Epithelial cell of umbilical artery (primary cell): ENCODE measurements at places on chromosomes 5 and 9. TPM values are rescaled to one million over a fixed set of nuclear protein-coding genes. Genes with fewer than 3 reads are reported as not detected.

Gene IL13
- not detected in 2 replicates for total RNA-seq

Gene PTPN3
- under 0.01 TPM in 1 of 2 replicates, not detected in the other for total RNA-seq

Gene PCDHB2
- under 0.01 and 0.32 TPM in 2 replicates for total RNA-seq

Gene ALG2
- total RNA-seq, result 39.8 and 47.7 TPM in 2 replicates

Gene PCDHAC1
- under 0.01 TPM in 1 of 2 replicates, not detected in the other for total RNA-seq

Gene DDX4
- total RNA-seq, result not detected in 2 replicates

Gene TAL2
- total RNA-seq, result 0.32 TPM in 1 of 2 replicates, not detected in the other

Gene HEXB
- 144 and 176 TPM in 2 replicates for total RNA-seq

Gene CDKN2B
- total RNA-seq, result 2.7 and 14.9 TPM in 2 replicates

Gene BHMT
- total RNA-seq, result not detected in 2 replicates

Gene PROB1
- 0.61 and 0.65 TPM in 2 replicates for total RNA-seq

Gene ADAMTS2
- total RNA-seq, result 0.32 and 4.7 TPM in 2 replicates

Gene PDE6A
- total RNA-seq, result not detected in 2 replicates

Gene MTAP
- 32.5 and 42.1 TPM in 2 replicates for total RNA-seq

Gene TLR4
- total RNA-seq, result 32.8 and 44.1 TPM in 2 replicates

Gene OBP2B
- not detected in 2 replicates for total RNA-seq
